Liver (tissue), 10 donors: ENCODE measurements at places on chromosomes 3 and 15. TPM values are rescaled to one million over a fixed set of nuclear protein-coding genes. Genes with fewer than 3 reads are reported as not detected.

- no peaks in the 10 kb centered on the region for H3K27me3 ChIP-seq
- no peak for DNase-seq
Measured at GRCh38 chr3:140319739-140320138, 358.1 kb upstream of the TRIM42 start.

DNA sequence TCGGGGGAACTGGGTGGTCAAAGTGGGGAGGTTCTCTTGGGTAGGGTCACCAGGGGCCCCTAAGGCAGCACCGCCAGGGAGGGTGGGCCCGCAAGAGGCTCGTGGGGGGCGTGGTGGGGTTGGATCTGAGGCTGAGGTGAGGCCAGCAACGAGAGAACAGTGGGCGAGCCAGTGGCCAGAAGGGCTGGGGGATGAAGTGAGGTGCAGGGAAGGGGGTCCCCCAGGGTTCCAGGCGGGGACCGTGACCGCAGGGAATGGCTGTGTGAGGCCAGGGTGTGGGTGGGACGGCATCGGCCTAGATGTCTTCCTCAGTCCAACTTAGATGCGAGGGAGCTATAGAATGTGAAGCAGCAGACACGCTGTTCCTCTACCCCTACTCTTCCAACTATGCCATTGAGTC, 78.2 kb downstream of the SNRK start:
- H3K4me3 ChIP-seq: no peak overlapping the region
- DNase-seq: no peak
- H3K27ac ChIP-seq: no peak overlapping the region

DNA sequence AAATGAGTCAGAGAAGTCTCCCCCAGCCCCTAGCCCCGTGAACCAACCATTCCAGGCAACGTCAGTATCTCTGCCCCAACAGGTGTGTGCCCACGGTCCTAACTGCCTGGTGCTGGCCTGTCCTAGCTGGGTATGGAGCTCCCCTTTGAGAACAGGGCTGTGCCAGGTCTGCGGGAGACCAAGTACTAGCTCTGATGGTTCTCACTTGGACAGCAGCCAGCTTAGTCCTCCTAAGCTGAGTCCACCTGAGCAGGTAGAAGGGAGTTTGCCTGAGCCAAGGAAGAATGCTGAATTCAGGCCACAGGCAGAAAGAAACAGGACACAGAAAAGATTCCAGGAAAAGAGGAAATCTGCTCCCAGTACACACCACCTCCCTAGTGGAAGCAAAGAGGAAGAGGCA, 33.1 kb upstream of the PARL start:
- no peak for DNase-seq
- H3K27ac ChIP-seq: no peak overlapping the region
- no peaks in the 10 kb centered on the region for H3K4me1 ChIP-seq
- no peak overlapping the region for H3K4me3 ChIP-seq
- no peaks in the 10 kb centered on the region for H3K27me3 ChIP-seq

DNA sequence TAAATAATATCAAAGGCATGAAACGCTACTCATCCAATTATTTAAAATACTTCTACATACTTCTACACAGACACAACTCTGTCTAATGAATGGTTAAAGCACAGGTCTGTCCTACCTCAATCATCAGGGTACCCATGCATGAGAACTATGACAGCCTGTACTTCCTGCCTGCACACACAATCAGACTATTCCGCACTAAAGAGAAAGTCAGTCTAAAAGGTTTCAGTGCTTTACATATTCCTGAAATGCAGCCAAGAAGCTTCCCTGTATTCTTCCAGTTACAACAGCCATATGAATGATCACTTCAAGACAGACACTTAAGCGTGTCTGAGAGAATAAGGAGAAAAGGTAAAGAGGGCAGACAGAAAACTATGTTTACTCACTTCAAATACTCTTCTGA, 58.8 kb downstream of the TUBGCP4 start:
- no peak overlapping the region for H3K4me3 ChIP-seq
- no peaks in the 10 kb centered on the region for H3K4me1 ChIP-seq
- H3K27me3 ChIP-seq: no peaks in the 10 kb centered on the region
- no peak for DNase-seq
- no peak overlapping the region for H3K27ac ChIP-seq
- peaks cover 22% of the 10 kb centered on the region for H3K36me3 ChIP-seq

- H3K4me3 ChIP-seq: no peak overlapping the region
- no peaks in the 10 kb centered on the region for H3K27me3 ChIP-seq
- H3K27ac ChIP-seq: no peak overlapping the region
- no peaks in the 10 kb centered on the region for H3K36me3 ChIP-seq
Measured at GRCh38 chr3:157099326-157100095, 60.4 kb downstream of the CCNL1 start.

DNA sequence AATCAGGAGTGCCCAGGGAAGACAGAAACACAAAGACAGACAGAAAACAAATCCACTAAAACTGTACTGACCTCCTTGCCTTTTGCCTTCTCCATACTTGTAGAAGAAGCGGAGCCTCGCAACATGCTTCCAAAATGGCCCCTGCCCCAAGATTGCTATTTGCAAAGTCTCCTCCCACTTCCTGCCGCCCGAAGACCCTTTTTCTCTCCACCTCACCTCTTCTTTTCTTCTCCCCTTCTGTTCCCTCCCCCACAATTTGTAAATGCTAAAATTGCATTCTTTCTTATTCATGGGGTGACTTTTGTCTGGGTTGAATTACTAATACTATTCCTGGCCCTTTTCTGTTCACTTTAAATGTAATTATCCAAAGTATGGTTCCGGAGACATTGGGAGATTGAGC, at the start of gene DPPA4:
DPPA4 (minus strand) TSS at position 154 of the 400 bp plus-strand sequence; CDS start at position 125, 29 bp downstream.
- H3K27me3 ChIP-seq: no peaks in the 10 kb centered on the region
- DNase-seq: no peak
- peaks cover 4% of the 10 kb centered on the region for H3K4me1 ChIP-seq
- H3K27ac ChIP-seq: peak within 1 kb of the TSS; percentile 67
- no peaks in the 10 kb centered on the region for H3K36me3 ChIP-seq

DNA sequence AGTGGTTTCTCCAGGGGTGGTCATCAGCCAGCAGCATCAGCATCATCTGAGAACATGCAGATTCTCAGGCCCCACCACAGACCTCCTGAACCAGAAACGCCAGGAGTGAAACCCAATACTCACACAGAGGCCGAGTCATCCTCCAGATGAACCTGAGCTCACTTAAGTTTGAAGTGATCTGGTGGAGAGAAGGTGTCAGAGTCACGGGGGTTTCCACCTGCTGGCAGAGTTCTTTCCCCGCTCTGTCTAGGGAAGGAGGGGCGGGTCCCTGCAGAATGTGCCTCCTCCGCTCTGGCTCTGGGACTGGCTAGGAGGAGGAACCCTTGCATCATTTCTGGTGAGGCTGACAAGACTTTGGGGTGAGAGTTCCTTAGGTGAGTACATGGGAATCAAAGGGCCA, 13.3 kb upstream of the KIF23 start:
- H3K27me3 ChIP-seq: no peaks in the 10 kb centered on the region
- H3K4me1 ChIP-seq: no peaks in the 10 kb centered on the region
- no peak for DNase-seq
- no peaks in the 10 kb centered on the region for H3K36me3 ChIP-seq
- no peak overlapping the region for H3K27ac ChIP-seq

- no peaks in the 10 kb centered on the region for H3K4me1 ChIP-seq
- peak overlapping the region; percentile 41 for H3K4me3 ChIP-seq
- no peaks in the 10 kb centered on the region for H3K27me3 ChIP-seq
- DNase-seq: no peak
- H3K27ac ChIP-seq: peak overlapping the region; percentile 41
Measured at GRCh38 chr3:65605876-65606432, 432.8 kb downstream of the MAGI1 start.

GRCh38 chr3:57234613-57235575, 7.4 kb downstream of the APPL1 start:
- no peaks in the 10 kb centered on the region for H3K27me3 ChIP-seq
- no peak for DNase-seq

DNA sequence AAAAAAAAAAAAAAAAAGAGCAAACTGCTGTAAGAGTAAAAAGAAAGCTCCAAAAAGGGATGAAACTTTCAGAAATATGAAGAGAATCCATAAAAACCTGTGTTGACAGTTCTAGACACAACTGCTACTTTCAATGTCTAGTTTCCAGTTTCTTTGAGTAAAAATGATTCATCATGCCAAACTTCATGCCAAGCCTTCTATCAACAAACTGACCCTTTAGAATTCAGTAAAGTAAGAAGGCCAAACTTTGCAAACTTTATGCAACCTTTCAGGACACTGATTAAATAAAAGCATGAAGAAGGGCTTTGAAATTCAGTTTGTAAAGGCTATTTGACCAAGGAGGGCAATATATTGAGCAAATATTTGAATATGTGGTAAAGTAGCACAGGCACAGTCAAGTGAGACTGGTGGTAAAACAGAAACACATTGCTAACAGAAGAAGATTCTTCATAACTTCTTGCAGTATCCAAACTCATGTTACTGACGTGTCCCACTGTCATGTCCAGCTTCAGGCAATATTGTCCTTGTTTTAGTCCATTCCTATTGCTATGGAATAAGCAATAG, 56.3 kb upstream of the CFAP20DC start:
- H3K27ac ChIP-seq: no peak overlapping the region
- DNase-seq: no peak
- no peaks in the 10 kb centered on the region for H3K27me3 ChIP-seq
- H3K4me1 ChIP-seq: no peaks in the 10 kb centered on the region
- no peaks in the 10 kb centered on the region for H3K36me3 ChIP-seq

DNA sequence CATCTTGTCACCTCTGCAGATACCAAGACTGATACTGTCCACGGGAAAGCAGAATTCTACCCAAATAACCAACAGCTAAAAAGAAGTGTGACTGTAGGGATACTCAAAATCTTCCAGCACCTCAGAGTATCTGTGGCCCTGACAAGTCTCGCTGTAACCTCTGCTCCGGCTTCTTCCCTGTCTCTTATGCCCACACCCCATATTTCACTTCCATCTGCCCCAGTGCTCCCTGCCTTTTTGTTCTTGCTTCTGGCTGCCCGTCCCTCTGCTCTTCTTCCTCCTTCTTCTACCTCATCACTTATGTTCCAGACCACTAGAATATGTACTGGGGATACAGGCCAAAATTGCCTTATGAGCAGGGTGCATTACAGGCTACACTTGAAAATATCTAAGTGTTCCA, 45.4 kb downstream of the CRTAP start:
- H3K27me3 ChIP-seq: no peaks in the 10 kb centered on the region
- DNase-seq: no peak
- H3K36me3 ChIP-seq: no peaks in the 10 kb centered on the region
- no peaks in the 10 kb centered on the region for H3K4me1 ChIP-seq
- no peak overlapping the region for H3K27ac ChIP-seq

DNA sequence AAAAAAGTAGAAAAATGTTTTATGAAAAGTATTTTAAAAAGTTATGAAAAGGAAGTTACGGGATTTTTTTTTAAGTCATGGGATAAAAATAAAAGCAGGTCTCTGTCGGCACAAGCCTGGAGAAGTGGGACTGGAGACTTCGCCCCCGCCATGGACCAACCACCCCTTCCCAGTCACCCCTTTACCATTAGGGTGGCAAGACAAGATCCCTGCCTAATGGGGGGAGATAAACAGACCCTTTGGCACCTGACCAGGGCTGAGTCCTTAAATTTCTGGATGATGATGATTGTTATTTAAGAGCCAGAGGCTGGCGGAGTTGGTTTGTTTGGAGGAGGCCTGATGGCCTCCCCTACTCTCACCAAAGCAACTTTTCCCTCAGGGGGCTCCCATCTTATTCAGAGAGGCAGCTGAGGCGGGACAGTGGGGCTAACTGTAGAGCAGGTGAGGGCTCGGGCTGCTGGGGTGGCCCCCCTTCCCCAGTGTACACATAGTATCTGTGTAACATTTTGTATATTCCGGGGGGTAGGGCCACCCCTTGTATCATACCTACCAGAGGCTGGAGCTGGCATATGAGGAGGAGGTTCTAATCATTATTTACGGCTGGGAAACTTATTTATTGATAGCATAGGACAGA, 74.0 kb downstream of the ADAMTS7 start:
- no peak for DNase-seq
- H3K27me3 ChIP-seq: no peaks in the 10 kb centered on the region
- no peaks in the 10 kb centered on the region for H3K4me1 ChIP-seq
- no peaks in the 10 kb centered on the region for H3K36me3 ChIP-seq
- H3K4me3 ChIP-seq: no peak overlapping the region

DNA sequence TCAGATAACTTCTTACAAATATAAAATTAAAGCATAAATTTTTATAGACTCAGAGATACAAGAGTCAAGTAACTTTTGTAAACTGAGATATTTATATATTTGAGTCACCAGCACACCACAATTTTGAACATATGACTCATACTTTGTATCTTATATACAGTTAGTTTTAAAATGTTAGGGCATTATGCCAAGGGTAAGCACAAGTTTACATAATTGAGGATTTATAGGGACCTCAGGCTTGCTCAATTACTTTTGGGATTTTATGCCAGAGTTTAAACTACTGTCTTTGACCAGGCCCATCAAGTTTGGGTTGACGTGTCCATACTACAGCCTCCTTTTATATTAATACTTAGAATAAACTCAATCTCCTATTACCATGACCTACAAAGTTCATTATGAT, 7.4 kb upstream of the FGF7 start:
- no peaks in the 10 kb centered on the region for H3K4me1 ChIP-seq
- no peak for DNase-seq
- no peak overlapping the region for H3K27ac ChIP-seq
- no peaks in the 10 kb centered on the region for H3K36me3 ChIP-seq

- no peaks in the 10 kb centered on the region for H3K36me3 ChIP-seq
- H3K4me3 ChIP-seq: no peak overlapping the region
- H3K4me1 ChIP-seq: no peaks in the 10 kb centered on the region
- H3K27me3 ChIP-seq: no peaks in the 10 kb centered on the region
- no peak overlapping the region for H3K27ac ChIP-seq
- DNase-seq: no peak
Measured at GRCh38 chr3:113118336-113118735, 93.0 kb upstream of the BOC start.

The LINGO1 gene
- polyA plus RNA-seq: not detected

The LMLN gene
- 1.4 TPM for polyA plus RNA-seq

The IL5RA gene
- polyA plus RNA-seq: not detected

The CADM2 gene
- polyA plus RNA-seq: 0.65 TPM

The SLC2A2 gene
- 209 TPM for polyA plus RNA-seq

The PARP6 gene
- polyA plus RNA-seq: 15.3 TPM

The PCNP gene
- polyA plus RNA-seq: 28.2 TPM

The WDR72 gene
- polyA plus RNA-seq: 16.7 TPM

The KCNMB2 gene
- not detected for polyA plus RNA-seq

The LRTM1 gene
- not detected for polyA plus RNA-seq

The MFGE8 gene
- 14.8 TPM for polyA plus RNA-seq

The A4GNT gene
- polyA plus RNA-seq: 0.07 TPM

The CYP1A1 gene
- polyA plus RNA-seq: 1.4 TPM

The BMF gene
- polyA plus RNA-seq: 0.63 TPM
